ENCODE measurements at places on chromosomes 7 and 10. TPM values are rescaled to one million over a fixed set of nuclear protein-coding genes. Genes with fewer than 3 reads are reported as not detected.

- no peak for DNase-seq
- no peaks in the 10 kb centered on the region for H3K4me1 ChIP-seq
- H3K27me3 ChIP-seq = no peaks in the 10 kb centered on the region
- H3K4me3 ChIP-seq = no peak overlapping the region
- H3K36me3 ChIP-seq = no peaks in the 10 kb centered on the region
- no peak overlapping the region for H3K27ac ChIP-seq
These were observed 611.2 kb upstream of the MGMT start for GRCh38 chr10:128855618-128856428.

DNA sequence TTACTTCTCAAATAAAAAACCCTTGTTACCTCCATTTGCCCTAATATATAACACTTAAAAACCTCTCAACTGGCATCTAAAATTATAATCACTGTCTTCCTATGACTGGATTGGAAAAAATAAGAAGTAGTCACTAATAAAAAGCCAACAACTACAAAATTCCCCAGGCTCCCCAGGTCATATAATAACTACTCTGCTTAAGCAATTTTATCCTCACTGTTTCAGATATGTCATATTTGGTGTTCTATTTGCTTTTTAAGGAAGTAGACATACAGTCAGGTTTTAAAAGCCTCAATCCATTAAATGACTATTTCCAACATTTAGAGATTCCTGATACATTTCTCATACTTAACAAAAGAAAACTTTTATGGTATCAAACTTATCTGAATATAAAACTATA lies 2.4 kb downstream of the H2AZ2 start:
- no peaks in the 10 kb centered on the region for H3K4me1 ChIP-seq
- H3K27ac ChIP-seq = no peak overlapping the region
- H3K36me3 ChIP-seq = no peaks in the 10 kb centered on the region
- no peak overlapping the region for H3K4me3 ChIP-seq
- no peak for DNase-seq
- H3K27me3 ChIP-seq = no peaks in the 10 kb centered on the region

- no peaks in the 10 kb centered on the region for H3K27me3 ChIP-seq
- no peaks in the 10 kb centered on the region for H3K4me1 ChIP-seq
- no peak for DNase-seq
These were observed 55.0 kb downstream of the EBF3 start for GRCh38 chr10:129909080-129909479.

GRCh38 chr7:79922894-79923293 lies 211.7 kb upstream of the GNAI1 start:
- no peaks in the 10 kb centered on the region for H3K27me3 ChIP-seq
- H3K27ac ChIP-seq = no peak overlapping the region
- DNase-seq = no peak
- H3K4me3 ChIP-seq = no peak overlapping the region
- H3K36me3 ChIP-seq = no peaks in the 10 kb centered on the region

The MUC3A gene
- total RNA-seq = 0.45 TPM

The PRF1 gene
- total RNA-seq = 6.1 TPM

The CYP3A5 gene
- not detected for total RNA-seq

Measured in aorta (tissue), 5 donors.